ENCODE measurements at places on chromosomes 7 and 10.

GRCh38 chr10:48744587-48744986 is 59.9 kb downstream of the WDFY4 start:
- DNase-seq, result no peak

- no peak for DNase-seq
Measured at GRCh38 chr10:129899276-129900130, 64.6 kb downstream of the EBF3 start.

DNA sequence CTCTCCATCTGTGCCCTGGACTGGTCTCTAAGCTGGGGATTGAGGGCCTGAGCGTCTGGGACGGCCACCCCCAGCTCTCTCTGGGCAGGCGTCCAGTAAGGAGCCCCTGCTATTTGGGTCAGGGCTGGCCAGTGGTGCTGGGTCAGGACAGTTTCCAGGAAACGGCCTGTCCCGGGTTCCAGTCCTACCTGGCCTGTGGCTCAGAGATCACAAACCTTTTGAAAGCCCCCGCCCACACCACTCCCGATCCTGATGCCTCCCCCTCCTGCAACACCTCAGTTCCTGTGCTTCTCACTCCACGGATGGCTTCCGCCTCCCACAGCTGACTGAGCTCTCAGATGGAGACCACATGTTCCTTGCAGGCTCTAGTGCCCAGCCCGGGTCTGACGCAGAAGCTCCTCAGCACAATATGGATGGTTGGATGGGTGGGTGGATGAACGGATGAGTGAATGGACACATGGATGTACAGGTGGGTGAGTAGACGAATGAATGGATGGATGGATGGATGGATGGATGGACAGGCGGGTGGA is 91.7 kb upstream of the PDGFA start:
- DNase-seq, result no peak

DNA sequence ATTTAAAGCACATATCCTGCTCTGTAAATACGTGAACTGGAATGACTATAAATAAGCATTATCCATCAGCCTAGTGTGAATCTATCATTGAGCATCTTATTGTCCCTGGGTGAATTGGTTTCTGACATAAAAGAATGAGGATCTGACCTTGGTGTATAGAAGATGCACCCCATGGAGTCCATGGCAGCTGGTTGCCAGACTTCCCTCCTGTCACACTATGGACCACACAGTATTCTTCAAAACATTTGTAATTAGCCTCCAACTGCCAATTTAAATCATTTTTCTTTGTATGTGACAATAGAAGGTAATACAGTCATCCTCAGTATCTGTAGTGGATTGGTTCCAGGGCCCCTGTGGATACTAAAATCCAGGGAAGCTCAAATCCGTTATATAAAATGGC is 238.1 kb upstream of the ZWINT start:
- DNase-seq, result no peak

DNA sequence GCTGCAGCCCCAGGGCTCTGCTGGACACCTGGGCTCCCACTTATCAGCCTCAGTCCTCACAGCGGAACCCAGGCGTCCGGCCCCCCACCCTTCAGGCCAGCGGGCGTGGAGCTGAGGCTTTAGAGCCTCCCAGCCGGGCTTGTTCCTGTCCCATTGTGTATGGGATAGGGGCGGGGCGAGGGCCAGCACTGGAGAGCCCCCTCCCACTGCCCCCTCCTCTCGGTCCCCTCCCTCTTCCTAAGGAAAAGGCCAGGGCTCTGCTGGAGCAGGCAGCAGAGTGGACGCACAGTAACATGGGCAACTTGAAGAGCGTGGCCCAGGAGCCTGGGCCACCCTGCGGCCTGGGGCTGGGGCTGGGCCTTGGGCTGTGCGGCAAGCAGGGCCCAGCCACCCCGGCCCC is 2.7 kb downstream of the NOS3 start:
- no peak for DNase-seq

DNA sequence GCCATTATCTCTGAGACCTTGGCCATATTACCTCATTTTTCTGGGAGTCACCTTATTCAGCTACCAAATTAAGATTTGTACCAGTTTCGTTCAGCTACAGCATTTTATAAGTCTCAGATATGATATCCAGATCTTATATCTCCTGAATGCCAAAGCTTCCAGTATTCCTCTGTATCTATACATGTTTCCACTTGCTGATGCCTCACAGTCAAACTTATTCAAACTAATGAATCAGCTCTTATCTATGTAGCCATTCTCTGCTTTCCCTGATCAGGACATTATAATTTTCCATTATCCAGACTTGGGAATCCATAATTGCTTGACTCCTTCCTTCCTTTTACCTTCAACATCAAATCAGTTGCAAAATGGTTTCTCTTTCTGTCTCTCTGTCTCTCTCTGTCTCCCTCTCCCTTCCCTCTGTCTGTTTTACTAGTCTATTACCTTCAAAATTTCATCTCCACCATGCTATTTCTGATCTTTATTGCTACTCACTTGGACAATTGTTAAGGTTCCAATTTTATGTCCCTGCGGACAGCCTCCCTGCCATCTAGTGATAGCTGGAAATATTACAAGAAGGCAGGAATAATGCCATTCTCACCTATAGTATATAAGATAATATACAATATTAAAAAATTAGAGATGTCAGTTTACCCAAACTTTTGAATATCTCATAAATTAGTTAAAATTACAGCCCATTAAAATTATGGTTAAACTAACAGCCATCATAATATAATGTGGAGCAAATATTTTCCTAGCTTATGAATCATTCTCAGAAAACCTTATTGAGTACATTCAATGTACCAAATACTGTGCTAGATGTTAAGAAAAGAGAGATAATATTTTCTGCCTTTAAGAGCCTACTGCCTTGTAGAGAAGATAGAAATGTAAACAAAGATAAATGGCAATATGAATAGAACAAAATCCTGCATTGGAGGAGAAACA is 89.8 kb downstream of the PCLO start:
- no peak for DNase-seq

- DNase-seq, result no peak
Measured at GRCh38 chr7:28481091-28481926, 69.0 kb downstream of the CREB5 start.

- DNase-seq, result no peak
Measured at GRCh38 chr7:156473476-156474240, 166.9 kb upstream of the RNF32 start.

- DNase-seq, result no peak
Measured at GRCh38 chr10:23571884-23572283, 133.0 kb downstream of the OTUD1 start.

DNA sequence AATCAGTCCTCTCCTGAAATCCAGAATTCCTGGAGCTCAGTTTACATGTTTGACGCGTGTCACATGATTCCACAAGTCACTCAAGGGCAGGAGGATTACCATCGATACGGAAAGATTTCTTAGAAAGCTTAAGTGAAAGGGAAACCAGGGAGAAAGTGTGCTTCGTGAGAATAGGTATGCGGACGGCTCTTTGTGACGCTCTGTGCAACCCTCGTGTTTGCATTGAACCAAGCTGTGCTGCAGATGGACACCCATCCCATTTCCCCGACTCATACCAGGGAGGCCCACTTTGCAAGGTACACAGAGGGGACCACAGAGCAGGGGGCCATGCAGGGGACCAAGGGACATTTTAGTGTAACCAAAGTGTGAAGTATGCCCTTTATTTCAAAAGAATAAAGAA is 43.2 kb downstream of the IKZF1 start:
- no peak for DNase-seq

GRCh38 chr7:23691320-23691719 is 11.3 kb downstream of the FAM221A start:
- DNase-seq, result no peak

- no peak for DNase-seq
Measured at GRCh38 chr10:47404446-47404845, 20.4 kb upstream of the ZNF488 start.

DNA sequence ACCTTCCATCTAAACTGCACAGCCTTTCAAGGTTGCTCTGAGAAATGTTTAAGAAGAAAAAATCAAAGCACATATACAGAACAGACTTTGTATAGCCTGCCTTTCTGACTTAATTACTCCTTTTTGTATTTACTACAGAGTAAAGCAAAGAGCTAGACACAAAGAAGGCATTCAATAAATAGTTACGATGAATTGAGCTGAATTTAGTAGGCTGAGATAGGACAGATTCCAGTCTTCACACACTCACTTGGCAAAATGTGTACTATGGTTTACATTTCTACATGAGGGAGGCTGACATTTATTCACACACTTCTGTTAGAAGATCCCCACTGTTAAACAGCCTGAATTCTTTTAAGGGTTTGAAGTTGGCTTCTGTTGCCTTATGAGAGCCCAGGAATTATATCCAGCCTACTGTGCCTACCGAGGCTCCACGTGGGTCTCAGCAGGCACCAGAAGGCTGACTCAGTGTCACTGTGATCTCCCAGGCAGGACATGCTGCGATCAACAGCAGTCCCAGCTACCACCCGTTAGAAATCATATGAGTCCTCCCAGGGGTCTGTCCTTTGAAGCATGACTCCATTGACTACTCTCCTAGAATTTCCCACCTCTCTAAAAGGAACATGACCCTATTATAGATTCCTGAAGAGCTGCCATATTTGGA is 24.5 kb upstream of the SLC25A13 start:
- no peak for DNase-seq

DNA sequence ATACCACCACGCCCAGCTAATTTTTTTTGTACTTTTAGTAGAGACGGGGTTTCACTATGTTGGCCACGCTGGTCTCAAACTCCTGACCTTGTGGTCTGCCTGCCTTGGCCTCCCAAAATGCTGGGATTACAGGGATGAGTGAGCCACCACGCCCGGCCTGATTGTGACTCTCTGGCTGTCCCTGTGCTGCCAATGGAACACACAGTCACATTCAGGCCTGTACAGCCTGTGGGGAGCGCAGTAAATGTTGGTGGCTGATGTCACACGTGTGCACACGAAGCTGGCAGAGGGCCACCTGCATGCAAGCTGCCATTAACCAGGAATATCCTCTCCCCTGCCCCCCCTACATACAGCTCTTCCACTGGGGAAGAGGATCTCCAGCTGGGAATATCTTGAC is 22.1 kb downstream of the POLL start:
- no peak for DNase-seq

GRCh38 chr7:786472-787255 is 45.6 kb upstream of the SUN1 start:
- peak; percentile 50 for DNase-seq

- DNase-seq, result no peak
Measured at GRCh38 chr10:1546431-1547110, 190.8 kb downstream of the ADARB2 start.

- no peak for DNase-seq
Measured at GRCh38 chr7:43658718-43659548, 70.4 kb downstream of the COA1 start.

- DNase-seq, result no peak
Measured at GRCh38 chr7:136230210-136230609, 253.1 kb upstream of the MTPN start.

DNA sequence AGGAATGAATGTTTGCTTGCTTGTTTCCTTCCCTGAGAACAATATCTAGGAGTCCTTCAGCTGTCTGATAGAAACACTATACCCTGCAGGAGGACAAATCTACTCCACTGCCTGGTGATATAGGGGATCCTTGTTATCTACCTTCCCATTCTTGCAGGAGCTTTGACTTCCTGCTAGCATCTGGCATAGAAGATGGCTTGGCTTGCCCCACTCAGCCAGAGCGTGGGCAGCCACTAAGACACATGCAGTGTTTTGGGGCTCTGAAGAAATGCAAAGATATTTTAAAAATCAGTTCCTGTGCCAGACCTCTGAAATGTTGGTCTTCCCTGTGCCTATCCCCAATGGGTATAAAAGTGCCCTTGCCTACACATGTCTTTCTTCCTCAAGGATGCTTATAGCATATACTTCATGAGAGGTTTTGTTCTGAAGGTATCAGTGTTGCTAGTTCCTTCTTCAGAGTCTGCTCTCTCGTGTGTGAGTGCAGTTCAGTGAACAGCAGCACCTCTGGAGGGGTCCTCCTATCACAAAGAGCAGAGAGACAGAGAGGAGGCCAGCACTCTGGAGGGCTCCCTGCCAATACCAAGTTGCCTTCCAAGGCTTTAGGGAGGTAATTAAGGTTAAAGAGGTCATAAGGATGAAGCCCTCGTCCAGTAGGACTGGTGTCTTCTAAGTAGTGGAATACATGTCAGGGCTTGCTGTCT is 149.1 kb upstream of the CALCR start:
- no peak for DNase-seq

- no peak for DNase-seq
Measured at GRCh38 chr10:123134915-123135414, 805 bp upstream of the HMX3 start.

DNA sequence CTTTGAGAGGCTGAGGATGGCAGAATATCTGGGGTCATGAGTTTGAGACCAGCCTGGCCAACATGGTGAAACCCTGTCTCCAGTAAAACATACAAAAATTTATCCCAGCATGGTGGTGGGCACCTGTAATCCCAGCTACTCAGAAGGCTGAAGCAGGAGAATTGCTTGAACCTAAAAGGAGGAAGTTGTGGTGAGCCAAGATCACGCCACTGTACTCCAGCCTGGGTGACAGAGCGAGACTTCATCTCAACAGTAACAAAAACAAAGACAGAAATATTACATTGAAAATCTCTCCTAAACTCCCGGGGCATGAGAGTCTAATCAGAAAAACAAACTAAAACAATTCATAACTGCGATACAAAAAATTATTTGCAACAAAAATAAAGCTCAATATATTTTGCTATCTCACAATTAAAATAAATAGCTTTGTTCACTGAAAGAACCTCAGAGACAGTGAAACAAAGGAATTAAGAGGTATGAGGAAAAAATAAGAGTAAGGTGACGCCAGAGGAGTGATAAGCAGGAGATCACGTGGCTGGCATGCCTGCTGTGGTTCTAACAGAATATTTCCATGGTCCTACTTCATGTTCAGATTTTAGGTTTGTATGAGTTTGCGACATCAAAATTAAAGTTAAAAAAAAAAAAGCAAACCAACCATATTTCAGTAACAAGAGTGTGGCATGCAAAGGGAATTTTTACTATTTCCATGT is 527.7 kb upstream of the POM121L12 start:
- DNase-seq, result no peak

DNA sequence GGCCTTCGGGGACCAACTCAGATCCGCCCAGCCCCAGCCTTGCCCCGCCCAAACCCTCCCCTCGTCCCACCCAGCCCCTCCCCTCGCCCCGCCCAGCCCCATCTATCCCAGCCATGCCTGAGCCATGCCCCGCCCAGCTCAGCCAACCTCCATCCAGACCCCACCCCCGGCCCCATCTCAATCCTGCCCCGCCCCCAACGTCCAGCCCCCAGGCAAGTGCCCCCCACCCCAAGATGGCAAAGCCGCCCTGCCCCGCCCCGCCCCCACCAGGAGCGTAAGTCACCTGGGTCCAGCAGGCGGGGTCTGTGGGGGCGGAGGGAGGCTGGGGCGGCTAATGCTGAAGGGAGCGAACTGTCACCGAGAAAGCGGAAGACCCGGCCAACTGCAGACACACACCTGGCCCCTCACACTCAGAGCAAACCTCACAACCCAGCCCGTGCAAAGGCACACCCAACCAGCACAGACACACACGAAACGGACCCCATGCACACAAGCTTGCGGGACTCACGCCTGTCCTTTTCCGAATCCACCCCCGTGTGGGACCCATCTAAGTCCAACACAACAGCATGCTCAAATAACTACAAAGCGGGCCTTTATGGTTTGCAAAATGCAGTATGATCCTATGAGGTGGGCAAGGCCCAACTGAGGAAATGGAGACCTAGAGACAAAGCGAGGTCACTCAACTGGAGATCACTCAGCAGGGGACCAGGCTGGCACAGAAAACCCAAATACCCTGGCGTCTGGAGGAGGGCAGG is 11.5 kb upstream of the OGA start:
- DNase-seq, result no peak

GRCh38 chr10:51227897-51228713 is 153.8 kb downstream of the PRKG1 start:
- no peak for DNase-seq

All from stimulated activated CD8-positive, alpha-beta memory T cell treated with anti-CD3 and anti-CD28 coated beads, Interleukin-7, amount 100 ng/mL, for 48 hours (primary cell).